ENCODE measurements at places on chromosomes 7 and 10. TPM values are rescaled to one million over a fixed set of nuclear protein-coding genes. Genes with fewer than 3 reads are reported as not detected.

DNA sequence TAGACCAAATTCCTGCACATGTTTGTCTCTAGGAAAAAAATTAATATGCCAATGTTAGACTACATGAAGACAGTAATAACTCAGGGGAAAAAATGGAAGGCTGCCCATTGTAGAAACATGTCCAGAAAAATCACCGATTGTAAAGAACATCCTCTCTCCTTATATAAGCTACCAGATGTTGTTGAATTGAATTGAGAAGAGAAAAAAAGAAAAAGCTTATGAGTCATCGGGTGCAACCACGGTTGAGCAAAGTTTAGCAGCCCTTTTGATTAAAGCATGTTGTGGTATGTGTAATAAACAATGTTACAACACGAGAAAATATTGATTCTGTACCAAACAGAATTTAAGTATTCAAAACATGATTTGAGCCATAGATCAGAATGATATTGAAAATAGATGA is 102.3 kb upstream of the ARHGAP21 start:
- no peak for DNase-seq

DNA sequence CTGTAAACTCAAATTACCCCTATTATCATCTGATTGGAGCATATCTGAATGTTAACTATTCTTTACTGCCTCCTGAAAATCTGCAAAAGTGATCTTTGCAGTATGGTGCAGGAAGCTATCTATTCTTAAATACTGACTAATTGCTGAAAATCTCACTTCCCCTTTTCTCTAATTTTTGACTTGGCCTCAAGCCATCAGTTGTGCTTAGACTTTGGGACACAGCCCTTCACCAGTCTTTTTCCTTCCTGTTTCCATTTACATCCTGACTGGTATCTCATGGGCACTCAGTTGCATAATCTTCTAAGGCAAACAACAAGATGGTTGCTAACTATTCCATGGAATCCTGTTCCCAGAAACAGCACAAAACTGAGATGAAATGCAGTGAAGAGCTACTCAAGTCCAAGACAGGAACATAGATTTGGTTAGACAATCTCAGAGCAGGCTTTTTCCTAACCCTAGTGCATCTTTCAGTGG is 228.5 kb downstream of the SORCS1 start:
- DNase-seq: no peak

DNA sequence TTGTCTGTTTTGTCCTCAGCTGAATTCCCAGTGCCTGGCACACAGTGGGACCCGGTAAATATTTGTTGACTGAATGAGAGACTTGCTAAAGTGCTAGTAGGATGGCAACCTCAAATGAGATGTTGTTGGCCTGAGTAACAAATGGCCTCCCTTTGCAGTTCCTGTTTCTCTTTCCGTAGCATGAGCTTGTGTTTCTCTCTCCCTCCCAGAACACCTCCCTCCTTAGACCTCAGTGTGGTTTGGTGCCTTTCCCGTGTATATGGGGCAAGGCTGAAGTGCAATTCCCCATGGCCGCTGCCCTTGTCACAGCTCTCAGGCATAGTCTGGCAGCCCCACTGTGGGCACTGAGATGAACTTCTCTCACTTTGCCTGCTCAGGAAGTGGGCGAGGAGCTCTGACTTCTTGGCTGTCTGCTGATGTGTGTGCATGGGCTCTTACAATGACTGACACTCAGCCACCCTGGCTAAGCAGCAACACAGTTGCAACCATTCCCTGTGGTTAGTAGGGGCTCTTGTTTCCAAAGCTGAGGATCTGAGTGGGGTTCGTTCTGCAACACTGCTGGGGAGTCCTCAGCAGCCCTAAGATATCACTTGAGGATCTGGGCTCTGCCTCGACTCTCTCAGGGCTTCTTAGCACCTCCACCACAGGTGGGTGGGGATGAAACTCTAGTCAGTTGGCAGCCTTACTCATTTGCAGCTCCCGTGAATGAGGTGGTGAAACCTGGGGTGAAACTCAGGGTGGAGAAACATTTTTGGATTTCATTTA is 136.1 kb downstream of the ICA1 start:
- DNase-seq: no peak

Gene AZGP1
- total RNA-seq: 70.9 TPM

DNA sequence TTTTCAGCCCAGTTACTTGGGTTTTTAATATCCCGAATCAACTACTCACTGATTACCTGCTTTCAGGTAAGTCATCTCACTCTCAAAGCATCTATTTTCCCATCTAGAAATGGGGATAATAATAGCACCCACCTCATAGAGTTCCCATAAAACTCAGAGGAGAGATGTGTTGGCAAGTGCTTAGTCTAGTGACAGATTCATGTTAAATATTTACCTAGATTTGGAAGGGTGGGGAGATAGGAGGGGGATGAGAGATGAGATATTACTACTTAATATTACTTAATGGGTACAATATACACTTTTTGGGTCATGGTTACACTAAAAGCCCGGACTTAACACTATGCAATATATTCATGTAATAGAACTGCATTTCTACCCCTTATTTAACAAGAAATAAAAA is 7.0 kb upstream of the A1CF start:
- no peak for DNase-seq

- no peak for DNase-seq
Measured at GRCh38 chr7:136070736-136071505, 93.8 kb upstream of the MTPN start.

Gene GNA12
- total RNA-seq: 54.8 TPM

DNA sequence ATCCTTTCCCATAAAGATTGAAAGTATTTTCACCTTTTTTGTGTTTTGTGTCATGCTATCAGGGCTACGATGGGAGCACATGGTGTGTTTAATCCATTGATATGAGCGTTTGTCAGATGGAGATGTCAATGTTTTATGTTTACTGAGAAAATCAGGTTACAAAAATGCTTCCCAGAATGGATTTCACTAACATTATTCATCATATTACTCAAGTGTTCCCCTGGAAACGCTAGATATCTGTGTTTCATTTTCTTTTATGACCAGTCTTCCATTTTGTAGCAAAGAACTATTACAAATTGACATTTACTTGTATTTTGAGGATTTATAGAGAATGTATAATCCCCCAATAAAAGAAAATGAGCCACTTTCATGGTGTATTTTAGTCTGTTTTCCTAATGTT is 293.5 kb upstream of the AKR1E2 start:
- no peak for DNase-seq

Gene TRIP6
- total RNA-seq: 48.7 TPM

DNA sequence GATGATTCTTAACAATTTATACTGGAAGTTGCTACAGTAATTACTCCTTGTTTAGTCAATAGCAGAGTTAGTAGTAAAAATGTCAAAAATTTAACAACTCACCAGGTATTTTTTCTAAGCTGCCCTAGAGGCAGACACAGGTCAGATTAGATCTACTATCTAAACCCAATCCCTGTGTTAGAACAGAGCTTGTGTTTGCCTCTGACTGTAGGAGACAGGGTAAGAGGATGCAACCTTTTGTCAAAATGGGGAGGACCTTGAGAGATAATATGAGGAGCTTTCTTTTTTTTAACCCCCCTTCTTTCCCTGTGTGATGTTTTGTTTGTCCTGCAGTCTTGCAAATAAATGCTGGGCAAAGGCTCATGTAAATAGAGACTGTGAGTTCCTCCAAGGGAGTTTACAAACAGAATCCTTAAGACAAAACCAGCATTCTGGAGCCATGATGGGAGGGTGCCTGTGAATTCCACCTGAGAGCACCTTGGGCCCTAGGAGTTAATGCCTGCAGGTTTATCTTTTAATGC is 353.1 kb downstream of the GATA3 start:
- DNase-seq: no peak

DNA sequence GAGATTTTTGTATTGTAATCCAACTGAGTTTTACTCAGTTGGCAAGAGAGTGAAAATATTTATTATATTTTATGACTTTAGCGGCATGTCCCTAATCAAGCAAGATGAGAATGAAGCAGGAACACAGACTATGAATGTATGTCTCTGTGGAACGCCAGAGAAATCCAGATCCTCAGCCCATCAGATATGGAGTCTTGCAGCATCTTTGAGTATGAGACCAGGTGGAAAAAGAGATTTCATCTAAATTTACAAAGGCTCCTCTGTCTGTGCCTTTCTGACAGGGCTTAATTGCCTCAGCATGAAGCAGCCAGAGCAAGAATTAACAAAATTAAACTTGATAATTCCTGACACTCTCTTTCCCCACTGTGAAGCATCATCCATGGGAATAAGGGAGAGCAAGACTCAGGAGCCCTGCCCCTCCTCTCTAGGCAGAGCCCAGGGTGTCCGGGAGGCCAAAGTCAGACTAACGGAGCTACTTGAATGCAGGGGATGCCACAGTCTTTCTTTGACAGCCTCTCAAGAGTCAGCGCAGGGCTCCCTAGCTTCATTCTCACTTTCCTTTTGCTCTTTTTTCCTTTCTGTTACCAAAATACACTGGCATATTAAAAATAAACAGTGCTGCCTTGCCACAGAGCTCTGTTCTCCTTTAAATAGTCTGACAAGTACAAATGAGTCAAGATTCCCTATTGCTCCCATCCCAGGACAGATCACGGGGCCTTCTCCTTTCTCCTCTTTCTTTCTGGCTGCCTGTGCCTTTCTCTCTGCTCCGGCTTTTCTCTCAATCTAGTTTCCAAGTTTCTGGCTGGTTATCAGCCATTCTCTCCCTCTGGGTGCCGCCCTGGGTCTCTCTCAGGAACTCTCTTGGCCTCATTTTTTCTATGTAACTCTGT is 132.2 kb upstream of the INHBA start:
- no peak for DNase-seq

Gene WASHC2A
- total RNA-seq: 23.5 TPM

DNA sequence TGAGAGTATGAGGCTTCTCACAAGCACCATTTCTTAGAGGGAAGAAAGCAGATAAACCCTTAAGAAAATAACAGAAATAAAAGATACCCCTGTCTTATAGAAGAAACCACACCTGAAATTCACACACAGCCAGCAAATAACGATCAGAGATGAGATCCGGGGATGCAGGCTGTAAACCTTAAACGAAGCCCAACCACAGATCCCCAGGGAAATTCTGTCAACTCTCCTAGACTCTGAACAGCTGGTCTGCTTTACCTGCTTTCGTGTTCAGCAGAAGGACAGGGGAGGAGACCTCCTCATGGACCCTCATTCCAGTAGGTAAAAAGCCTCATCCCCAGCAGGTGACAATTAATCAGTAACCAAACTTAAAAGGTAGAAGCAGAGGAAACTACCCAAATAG is 45.0 kb downstream of the VOPP1 start:
- DNase-seq: no peak
